ENCODE measurements at places on chromosomes 4 and X.

DNA sequence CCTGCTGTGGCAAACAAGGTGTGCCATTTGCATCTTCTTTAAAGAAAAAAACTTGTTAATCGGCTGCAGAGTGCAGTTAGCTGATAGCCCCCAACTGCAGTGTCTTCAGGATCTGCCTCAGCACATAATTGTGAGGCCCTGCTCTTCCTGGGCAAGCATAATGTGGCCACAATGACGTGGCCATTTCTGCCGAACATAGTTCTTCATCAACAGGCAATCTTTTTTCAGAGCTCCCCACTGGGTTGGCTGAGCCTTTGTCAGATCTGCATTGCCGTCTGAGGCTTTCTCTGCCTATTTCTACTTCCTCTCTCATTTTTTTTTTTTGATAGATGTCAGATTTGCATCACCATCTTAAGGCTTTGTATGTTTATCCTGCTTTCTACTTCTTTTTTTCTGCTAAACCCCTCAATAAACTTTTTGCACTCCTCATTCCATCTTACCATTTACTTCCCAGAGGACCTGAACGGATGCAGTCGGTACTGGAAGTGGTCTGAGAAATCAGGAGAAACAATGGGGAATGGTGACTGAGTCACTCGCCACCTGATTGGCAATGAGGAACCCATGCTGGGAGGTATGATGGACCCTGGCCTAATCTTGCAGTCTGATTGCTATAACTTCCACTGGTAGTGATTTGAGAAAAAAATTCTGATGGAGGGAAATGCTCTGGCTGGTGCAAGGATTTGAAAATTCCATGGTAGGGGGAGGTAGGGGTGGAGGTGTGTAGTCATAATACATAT is 21.2 kb upstream of the TAB3 start:
- DNase-seq, result no peak

DNA sequence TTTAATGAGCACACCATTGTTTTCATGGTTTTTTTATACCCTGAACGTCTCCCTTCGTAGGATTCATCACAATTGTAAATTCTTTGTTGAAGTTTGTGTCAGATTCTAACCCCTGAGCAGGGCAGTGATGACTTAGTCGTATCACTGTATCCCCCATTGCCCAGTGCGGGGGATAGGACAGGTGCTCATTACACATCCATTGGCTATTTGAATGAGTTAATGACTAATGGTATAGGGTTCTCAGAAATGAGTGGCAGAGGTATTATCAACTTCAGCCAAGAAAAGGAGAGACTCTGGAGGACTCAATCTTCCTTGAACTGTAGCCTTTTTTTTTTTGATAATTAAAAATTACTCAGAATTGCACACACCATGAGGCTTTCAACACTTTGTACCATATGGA is 64.6 kb downstream of the SYNPO2 start:
- DNase-seq, result no peak

- DNase-seq, result no peak
Measured at GRCh38 chr4:159481936-159482335, 379.1 kb downstream of the RAPGEF2 start.

DNA sequence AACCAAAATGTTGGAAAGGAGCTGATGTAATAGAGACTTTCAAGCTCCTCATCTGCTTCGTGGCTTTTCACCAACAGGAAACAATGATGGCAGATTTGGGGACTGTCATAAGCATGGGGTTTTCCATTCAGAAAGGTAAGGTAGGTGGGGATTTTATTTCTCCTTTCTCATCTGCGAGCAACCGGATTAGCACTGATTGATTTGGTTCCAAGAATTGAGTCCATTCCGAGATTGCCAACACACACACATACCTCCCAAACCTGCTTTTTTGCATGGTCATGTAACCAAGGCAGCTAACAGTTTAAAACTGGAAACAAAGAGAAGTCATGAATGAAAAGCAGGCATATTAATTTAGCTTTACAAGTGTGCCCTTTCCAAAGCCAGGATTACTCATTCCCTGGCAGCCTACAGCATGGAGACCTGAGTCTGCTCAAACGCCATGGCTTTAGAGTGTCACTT is 63.0 kb upstream of the LNX1 start:
- no peak for DNase-seq

DNA sequence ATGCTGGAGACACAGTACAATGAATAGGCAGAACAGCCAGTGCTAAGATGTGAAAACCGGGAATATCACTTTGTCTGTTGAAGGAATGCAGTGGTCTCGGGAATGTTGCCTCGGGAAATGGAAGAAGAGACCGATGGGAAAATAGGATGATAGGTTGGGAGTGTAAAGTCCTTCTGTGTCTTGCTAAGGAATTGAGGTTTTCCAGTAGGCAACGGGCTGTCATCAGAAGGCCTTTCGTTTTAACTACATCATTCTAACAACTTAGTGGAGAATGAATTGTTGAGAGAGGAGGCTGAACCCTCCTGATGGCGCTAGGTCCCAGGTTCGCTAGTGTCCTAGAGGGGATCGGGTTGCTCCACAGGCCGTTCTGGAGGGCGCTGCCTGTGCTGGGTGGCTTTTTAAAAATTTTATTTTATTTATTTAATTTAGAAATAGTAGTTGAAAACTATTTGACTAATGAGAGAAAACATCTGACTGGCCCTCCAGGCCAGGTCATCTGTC is 730 bp downstream of the VBP1 start:
- no peak for DNase-seq

GRCh38 chrX:83759872-83760271 is 101.1 kb upstream of the CYLC1 start:
- no peak for DNase-seq

DNA sequence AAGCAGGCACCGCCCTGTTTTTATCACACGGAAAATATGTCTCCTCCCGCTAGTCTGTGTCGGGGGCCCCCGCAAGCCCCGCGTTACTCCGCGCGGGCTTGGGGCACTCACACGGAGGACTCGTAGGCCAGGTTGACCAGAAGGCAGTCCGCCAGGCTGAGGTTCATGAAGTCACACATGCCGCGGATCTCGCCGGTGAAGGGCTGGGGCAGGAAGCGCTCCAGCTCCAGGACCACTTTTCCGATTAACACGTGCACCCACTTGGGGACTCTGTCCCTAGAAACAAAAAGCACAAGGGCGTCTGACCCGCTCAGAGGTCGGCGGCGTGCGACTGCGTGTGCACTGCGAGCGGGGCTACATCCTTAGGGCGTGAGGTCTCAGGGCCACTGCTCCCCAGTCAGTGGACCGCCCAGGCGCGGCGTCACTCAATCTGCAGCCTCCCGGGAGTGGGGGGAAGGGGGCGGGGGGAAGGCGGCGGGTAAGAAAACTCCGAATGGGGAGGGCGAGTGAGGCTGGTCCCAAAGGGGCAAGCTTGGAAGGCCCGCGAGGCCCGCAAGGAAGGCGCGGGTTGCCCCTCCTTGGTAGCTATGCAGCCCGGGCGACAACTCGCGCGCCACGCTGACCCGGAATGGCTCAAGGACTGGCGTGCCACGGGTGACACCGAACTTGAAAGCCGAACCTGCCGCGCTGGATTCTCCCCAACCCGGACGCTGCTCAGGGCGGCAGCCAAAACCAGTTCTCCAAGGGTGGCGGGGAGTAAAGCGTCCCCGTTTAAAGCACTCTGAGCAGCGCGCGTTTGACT is 722 bp downstream of the NAAA start:
- peak; percentile 15 for DNase-seq

DNA sequence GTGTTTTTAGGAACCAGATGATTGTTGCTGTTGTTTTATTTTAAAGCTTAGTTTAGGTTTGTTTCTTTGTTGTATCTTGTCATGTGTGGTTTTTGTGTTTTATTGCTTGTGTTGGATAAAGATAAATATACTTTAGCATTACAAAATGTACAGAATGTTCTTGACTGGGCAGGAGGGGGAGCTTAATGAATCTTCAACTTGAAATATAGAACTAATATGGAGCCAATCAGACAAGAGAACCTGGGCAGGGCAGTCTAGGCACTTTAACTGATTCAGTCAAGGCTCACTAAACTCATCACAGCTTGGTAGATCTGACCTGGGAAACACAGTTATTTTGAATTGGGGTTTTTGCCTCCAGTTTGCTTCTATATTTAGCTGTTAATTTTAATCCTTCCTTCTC is 304.2 kb downstream of the ARHGAP24 start:
- DNase-seq, result no peak

DNA sequence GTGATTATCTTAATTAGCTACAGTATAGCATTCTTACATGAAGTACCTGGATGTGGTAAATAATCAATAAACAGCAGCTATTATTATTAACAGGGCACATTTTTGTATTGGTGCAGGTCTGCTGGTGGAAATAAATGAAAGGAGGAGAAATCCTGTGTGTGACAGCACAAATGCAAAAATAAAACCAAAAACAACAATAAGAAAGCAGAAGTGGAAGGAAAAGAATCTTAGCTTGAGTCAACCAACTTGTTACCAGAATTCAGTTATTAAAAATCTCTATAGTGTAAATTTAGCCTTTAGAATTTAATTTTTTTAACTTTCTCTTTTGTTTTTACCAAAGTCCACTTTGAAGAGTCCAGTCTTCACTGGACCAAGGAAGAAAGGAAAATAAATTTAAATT is 63.1 kb upstream of the LSM6 start:
- no peak for DNase-seq

- DNase-seq, result no peak
Measured at GRCh38 chr4:52202251-52202779, 151.2 kb downstream of the SPATA18 start.

- no peak for DNase-seq
Measured at GRCh38 chrX:119801253-119802221, 10.1 kb upstream of the RPL39 start.

- peak; percentile 2 for DNase-seq
Measured at GRCh38 chr4:26687728-26688127, 103.8 kb downstream of the TBC1D19 start.

DNA sequence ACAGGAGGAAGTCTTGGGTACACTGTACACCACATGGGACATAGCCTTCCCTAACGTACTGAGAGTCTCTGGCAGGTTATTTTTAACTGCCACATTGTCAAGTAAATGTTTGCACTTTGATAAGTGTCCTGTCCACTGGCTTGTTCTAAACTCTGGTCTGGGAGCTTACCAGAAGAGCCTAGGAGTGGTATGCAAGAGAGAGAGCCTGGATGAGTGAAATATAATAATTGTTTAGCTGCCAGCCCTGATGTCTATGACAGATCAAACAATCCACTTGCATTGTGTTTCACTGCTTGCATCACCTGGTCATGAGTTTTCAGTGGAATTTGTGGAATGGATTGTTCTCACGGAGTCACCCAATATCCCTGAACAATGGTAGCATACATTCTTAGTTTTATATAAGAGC is 91.6 kb downstream of the SHROOM3 start:
- no peak for DNase-seq

DNA sequence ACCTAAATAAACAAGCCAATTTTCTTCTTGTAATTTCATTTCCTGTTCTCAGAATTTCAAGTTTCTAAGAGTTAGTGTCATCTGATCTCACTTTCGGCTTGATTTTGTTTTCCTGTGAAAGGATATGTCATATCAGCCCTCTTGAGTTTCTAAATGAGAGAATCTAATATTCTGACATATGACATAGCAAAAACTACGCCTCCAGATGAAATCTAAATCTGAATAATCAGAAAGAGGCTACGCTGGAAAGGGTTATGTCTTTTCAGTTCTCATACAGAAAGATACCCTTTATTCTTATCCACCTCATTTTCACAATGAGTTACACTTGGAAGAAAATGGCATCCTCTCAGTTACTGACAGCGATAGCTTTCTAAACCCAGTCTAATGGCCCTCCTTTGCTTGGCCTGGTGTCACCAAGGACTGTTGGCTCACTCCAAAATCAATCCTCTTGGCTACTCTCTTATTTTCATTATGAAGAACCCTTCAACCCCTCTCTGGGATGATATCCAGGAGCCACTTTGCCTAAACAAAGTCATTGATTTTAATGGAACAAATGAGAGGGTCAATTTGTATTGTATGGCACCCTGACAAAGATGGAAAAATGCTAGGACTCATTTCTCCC is 65.6 kb downstream of the ASB9 start:
- DNase-seq, result no peak

DNA sequence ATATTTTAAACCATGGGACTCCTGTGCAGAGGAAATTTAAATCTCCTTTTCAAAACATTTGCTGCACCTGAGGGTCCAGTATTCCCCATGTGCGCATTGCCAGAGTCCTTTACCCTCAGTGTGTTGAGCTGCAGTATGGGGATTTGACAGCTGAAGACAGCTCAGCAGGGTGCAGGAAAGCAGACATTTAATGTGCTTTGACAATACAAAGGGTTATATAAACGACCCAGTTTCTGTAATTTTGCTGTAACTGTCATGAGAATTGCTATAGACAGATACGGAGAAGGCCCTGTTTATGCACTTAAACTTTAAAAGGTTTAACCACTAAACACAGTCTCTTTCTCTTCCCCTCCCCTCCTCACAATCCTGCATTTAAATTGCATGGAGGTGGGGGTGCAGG is 393.4 kb downstream of the MID1IP1 start:
- no peak for DNase-seq

DNA sequence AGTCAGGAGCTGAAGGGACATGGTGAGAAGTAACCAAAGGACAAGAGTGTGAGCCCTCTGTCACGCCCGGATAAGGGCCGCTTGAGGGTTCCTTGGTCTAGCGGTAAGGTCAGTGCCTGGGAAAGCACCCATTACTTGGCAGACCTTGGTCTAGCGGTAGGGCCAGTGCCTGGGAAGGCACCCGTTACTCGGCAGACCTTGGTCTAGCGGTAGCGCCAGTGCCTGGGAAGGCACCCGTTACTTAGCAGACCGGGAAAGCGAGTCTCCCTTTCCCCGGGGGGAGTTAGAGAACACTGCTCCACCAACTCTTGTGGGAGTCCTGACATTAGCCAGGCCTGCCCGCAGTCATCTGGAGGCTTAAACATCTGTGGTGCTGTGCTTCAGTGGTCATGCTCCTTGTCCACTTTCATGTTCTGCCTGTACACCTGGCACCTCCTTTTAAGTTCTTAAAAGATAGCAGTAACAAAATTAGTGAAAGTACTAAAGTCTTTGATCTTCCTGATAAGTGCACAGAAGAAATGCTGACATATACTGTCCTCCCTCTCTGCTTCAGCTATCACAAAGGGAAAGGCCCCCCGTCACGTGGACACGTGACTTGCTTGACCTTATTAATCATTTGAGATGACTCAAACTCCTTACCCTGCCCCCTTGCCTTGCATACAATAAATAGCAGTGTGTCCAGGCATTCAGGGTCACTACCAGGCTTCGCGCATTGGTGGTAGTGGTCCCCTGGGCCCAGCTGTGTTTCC is 9.3 kb upstream of the SEC24B start:
- DNase-seq, result no peak

DNA sequence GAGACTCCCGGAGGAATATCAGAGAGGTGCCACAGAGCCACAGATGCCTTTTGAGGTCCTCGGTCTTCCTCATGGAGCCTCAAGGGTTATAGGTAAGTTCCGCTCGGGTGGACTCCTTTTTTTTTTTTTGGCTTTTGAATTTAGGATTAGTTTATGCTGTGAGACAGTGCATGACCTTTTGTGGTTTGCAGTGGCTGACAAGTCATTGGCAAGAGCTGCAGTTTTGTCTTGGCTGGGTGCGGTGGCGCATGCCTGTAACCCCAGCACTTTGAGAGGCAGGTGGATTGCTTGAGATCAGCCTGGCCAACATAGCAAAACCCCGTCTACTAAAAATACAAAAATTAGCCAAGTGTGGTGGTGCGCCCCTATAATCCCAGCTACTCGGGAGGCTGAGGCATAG is 4.5 kb upstream of the GRSF1 start:
- no peak for DNase-seq

GRCh38 chr4:13218326-13218958 is 265.7 kb downstream of the RAB28 start:
- DNase-seq, result no peak

- DNase-seq, result no peak
Measured at GRCh38 chr4:159010563-159011260, 92.2 kb upstream of the RAPGEF2 start.

- DNase-seq, result no peak
Measured at GRCh38 chr4:119615068-119615719, 13.4 kb downstream of the PDE5A start.

GRCh38 chr4:122921971-122922876 is at the start of gene NUDT6:
NUDT6 (minus strand) TSS chr4:122922597; CDS start chr4:122922572, 25 bp downstream.
- DNase-seq, result peak; percentile 40

Measured in urinary bladder (tissue), 4 donors.